ENCODE measurements at places on chromosomes 6 and 20. TPM values are rescaled to one million over a fixed set of nuclear protein-coding genes. Genes with fewer than 3 reads are reported as not detected.

DNA sequence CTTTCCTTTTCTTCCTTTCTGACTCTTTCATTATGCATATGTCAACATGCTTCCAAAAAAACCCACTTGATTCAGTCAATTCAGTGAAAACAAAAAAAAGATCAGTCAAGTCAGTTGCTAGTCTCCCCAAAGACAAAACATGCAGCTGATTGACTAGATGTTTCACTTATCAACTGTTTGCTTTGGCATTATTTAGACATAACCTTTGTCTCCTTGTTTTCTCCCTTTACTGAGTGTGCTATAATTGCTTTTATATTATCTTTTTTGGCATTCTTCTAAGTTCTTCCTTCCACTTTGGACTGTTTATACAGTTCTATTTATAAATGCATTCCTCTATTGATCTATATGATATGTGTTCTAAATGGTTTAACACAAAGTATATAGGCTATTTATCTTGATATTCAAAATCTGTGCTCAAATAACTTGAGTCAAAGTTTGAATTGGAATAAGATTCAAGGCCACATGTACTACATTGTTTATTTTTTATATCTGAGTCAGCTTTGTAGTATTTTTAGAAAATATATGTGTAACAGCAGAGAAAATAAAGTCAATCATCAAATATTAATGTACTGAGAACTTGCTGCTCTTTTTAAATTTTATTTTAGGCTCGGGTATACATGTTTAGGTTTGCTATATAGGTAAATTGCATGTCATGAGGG, 260.5 kb downstream of the CENPW start:
- no peaks in the 10 kb centered on the region for H3K4me1 ChIP-seq
- H3K27ac ChIP-seq, result no peak overlapping the region
- no peaks in the 10 kb centered on the region for H3K36me3 ChIP-seq
- H3K4me3 ChIP-seq, result no peak overlapping the region
- no peaks in the 10 kb centered on the region for H3K27me3 ChIP-seq

Gene NAA20
- 42.7 TPM for total RNA-seq

DNA sequence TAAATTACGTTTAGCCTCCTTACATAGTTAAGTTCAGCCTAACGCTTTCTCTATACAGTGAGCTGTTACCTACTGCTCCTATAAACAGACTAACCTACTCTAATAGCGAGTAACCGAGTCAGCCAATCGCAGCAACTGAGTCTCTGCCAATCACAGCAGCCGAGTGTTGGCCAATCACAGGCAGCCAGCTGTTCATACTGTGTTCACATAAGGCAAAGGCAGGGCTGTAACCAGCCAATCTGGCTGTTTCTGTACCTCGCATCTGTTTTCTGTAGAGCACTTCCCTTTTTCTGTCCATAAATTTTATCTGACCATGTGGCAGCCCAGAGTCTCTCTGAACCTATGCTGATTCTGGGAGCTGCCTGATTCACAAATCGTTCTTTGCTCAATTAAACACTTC, 263.9 kb upstream of the JARID2 start:
- peaks cover 7% of the 10 kb centered on the region for H3K27me3 ChIP-seq
- H3K4me3 ChIP-seq, result no peak overlapping the region
- H3K4me1 ChIP-seq, result no peaks in the 10 kb centered on the region
- no peaks in the 10 kb centered on the region for H3K36me3 ChIP-seq
- DNase-seq, result no peak

DNA sequence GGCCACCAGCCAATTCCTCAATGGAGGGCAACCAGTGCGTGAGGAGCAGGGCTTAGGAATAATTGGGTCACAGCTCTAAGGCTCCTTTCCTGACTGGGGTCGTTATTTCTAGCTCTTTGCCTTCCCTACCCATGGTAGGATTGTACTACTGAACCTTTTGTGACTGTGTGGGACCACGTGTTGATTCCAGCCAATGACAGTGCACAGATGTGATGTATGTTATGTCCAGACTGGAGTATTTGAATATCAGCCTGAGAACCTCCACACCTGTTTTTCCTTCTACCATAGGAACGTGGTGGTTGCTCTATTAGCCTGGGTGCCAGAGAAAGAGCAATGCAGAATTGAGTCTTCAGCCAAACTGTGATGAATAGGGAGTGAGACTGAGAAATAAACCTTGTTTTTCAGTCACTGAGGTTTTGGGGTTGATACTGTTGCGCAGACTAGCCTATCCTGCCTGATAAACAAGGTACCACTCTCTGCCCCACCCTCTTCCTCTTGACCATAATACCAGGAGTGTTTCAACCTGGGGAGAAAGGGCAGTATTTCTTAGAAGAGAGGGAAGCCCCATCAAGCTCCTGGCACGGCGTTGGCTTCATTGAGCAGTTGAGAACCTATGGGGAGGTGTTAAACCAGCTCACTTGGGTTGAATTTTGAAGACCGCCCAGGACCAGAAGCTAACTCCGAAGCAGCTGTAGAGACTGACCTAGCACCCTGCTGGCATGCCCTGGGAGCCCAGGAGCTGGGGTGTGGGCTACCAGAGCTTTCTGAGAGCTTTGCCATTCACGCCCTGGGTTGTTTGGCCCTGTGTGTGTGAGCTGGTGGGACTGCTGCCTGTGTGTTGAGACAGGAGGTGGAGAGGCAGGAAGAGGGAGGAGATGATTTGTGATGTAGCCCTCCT, 105.5 kb upstream of the BACH2 start:
- H3K27ac ChIP-seq, result peak overlapping the region; percentile 87
- H3K4me3 ChIP-seq, result peak overlapping the region; percentile 53
- DNase-seq, result peak; percentile 57
- peaks cover 3% of the 10 kb centered on the region for H3K36me3 ChIP-seq

Gene RIN2
- 0.25 TPM for total RNA-seq

- H3K27ac ChIP-seq, result no peak overlapping the region
- peaks cover 17% of the 10 kb centered on the region for H3K4me1 ChIP-seq
- DNase-seq, result no peak
- peaks cover 24% of the 10 kb centered on the region for H3K27me3 ChIP-seq
- no peaks in the 10 kb centered on the region for H3K36me3 ChIP-seq
Observed at GRCh38 chr20:19934792-19935491, 82.2 kb upstream of the NAA20 start.

Gene OR5V1
- not detected for total RNA-seq

Gene IRAK1BP1
- 3.1 TPM for total RNA-seq

DNA sequence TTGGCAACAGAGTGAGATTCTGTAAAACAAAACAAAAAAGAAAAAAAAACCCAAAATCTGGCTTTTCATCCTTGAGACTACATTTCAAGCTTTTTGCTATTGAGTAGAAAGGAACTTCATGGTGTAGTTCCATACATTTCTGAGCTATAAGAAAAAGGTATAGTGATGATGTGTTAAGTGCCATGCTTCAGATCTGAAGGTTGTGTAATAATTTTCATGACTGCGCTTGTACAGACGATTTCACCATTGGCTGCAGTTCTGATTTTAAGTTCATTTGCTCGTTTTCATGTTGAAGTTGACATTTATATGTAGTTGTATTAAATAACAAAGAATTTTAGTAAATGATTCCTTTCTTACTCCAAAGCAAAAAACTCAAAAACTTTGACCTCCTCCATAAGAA, 247.6 kb downstream of the ARID1B start:
- DNase-seq, result no peak
- no peak overlapping the region for H3K4me3 ChIP-seq
- no peaks in the 10 kb centered on the region for H3K27me3 ChIP-seq
- H3K36me3 ChIP-seq, result peaks cover 11% of the 10 kb centered on the region
- H3K27ac ChIP-seq, result no peak overlapping the region

- H3K4me3 ChIP-seq, result no peak overlapping the region
- no peaks in the 10 kb centered on the region for H3K36me3 ChIP-seq
- H3K27ac ChIP-seq, result no peak overlapping the region
- H3K4me1 ChIP-seq, result no peaks in the 10 kb centered on the region
- peaks cover 5% of the 10 kb centered on the region for H3K27me3 ChIP-seq
Observed at GRCh38 chr6:146866731-146867414, 268.1 kb downstream of the ADGB start.

Gene SCGN
- total RNA-seq, result not detected

DNA sequence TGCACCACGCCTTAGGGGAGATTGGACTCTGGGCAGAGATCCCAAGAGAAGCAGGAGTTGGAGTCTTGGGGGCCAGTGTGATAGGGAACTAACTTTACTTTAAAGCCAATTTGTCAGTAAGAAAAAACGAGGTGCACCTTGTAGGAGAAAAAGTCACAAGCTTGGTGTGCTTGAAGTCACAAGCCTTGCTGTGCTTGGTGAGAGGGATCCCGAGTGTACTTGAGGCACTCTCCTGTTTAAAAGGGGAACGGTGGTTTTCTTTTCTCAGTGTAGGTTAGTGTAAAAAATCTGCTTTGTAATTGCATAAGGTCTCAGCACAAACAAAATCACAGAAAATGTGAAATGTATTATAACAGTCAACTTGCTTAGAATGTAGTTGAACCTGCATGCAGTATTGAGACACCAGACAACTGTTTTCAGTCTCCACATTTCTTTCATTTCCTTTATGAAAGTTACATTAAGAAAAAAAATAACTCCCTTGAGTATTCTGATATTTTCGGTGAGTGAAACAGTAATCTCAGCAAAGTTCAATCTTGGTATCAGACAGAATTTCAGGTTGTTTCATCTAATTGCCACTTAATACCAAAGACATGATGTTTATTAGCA, 111.1 kb upstream of the DUSP22 start:
- peak overlapping the region; percentile 79 for H3K4me3 ChIP-seq
- H3K4me1 ChIP-seq, result peaks cover 19% of the 10 kb centered on the region
- H3K36me3 ChIP-seq, result peaks cover 3% of the 10 kb centered on the region
- peak overlapping the region; percentile 85 for H3K27ac ChIP-seq
- H3K27me3 ChIP-seq, result peaks cover 2% of the 10 kb centered on the region

Gene ISM1
- total RNA-seq, result 3.0 TPM

DNA sequence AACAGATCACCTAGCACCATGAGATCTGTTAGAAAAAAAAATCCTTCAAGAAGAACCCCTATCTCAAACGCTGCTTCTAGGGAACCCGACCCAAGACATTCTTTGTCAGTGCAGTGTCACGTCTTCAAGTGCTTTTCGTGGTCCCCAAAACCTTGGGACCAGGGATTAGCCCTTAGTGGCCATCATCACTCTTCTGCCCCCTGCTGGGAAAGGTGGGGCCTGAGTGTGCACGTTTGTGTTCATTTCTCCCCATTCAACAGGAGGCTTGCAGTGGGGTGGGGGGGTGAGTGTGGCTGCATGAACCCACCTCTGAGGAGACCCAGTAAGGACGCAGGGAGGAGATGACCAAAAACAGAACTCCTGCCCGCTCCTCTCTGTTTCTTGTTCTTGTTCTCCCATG, 218.2 kb upstream of the RNF24 start:
- no peak for DNase-seq
- no peak overlapping the region for H3K27ac ChIP-seq
- H3K4me1 ChIP-seq, result no peaks in the 10 kb centered on the region
- no peak overlapping the region for H3K4me3 ChIP-seq

Gene AGER
- total RNA-seq, result 47.4 TPM

Gene SLC22A16
- not detected for total RNA-seq

- peaks cover 5% of the 10 kb centered on the region for H3K27me3 ChIP-seq
- H3K4me3 ChIP-seq, result no peak overlapping the region
- no peak for DNase-seq
- H3K36me3 ChIP-seq, result no peaks in the 10 kb centered on the region
- H3K27ac ChIP-seq, result no peak overlapping the region
Observed at GRCh38 chr6:4664117-4664626, 112.0 kb upstream of the CDYL start.

DNA sequence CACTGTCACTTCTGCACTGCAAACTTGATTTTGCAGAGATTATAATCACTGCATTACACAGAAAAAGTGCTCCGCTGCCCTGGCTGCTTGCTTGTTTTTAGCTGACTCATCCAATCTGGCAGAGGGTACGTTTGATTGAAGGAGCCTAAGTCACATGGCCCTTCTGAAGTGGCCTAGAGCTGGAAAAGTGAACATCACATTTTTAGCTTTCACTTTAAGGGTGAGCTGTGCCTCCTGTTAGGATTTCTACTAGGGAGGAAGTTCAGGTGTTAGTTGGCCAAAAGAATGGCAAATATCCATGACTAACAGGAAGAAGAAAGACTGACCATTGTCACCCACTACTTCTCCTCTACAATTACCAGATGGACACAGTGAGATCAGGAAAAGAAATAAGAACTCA, 889.1 kb upstream of the MAP3K7 start:
- no peaks in the 10 kb centered on the region for H3K27me3 ChIP-seq
- H3K4me1 ChIP-seq, result no peaks in the 10 kb centered on the region

- DNase-seq, result no peak
- H3K27me3 ChIP-seq, result no peaks in the 10 kb centered on the region
- H3K36me3 ChIP-seq, result no peaks in the 10 kb centered on the region
Observed at GRCh38 chr6:23081701-23082100, 512.3 kb downstream of the HDGFL1 start.

DNA sequence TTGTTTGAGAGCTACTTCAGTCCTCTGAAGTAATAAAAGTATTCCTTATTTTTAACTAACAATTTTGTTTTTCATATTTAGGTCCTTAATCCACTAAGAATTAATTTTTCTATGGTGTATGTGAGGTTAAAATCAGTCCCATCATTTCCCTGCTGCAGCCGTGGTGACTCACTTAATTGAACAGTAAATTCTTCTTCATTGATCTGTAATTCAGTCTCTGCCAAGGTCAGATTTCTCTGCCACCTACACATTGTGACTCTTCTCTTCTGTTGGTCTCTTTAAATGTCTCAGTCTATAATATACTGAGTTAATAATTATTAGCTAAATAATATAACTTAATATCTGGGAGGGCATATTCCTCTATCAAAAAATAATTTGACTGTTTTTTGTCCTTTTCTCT, 262.3 kb downstream of the UTRN start:
- no peak for DNase-seq
- H3K4me3 ChIP-seq, result no peak overlapping the region
- H3K36me3 ChIP-seq, result peaks cover 56% of the 10 kb centered on the region
- H3K4me1 ChIP-seq, result peaks cover under 1% of the 10 kb centered on the region
- H3K27ac ChIP-seq, result no peak overlapping the region
- no peaks in the 10 kb centered on the region for H3K27me3 ChIP-seq

Gene SLC17A2
- not detected for total RNA-seq

GRCh38 chr6:156862711-156863110, 85.5 kb downstream of the ARID1B start:
- peaks cover 9% of the 10 kb centered on the region for H3K36me3 ChIP-seq
- no peaks in the 10 kb centered on the region for H3K27me3 ChIP-seq
- DNase-seq, result no peak
- H3K27ac ChIP-seq, result no peak overlapping the region
- peaks cover 37% of the 10 kb centered on the region for H3K4me1 ChIP-seq

- DNase-seq, result no peak
- H3K27ac ChIP-seq, result no peak overlapping the region
- peaks cover 7% of the 10 kb centered on the region for H3K4me1 ChIP-seq
- H3K4me3 ChIP-seq, result no peak overlapping the region
- no peaks in the 10 kb centered on the region for H3K27me3 ChIP-seq
Observed at GRCh38 chr6:156880913-156881312, 103.7 kb downstream of the ARID1B start.

- peak overlapping the region; percentile 66 for H3K4me3 ChIP-seq
- peaks cover 8% of the 10 kb centered on the region for H3K4me1 ChIP-seq
- no peaks in the 10 kb centered on the region for H3K36me3 ChIP-seq
- peaks cover 20% of the 10 kb centered on the region for H3K27me3 ChIP-seq
- DNase-seq, result no peak
Observed at GRCh38 chr20:62703853-62704228, 4.8 kb upstream of the NTSR1 start.

- H3K4me1 ChIP-seq, result no peaks in the 10 kb centered on the region
- H3K27me3 ChIP-seq, result no peaks in the 10 kb centered on the region
- H3K36me3 ChIP-seq, result no peaks in the 10 kb centered on the region
- H3K4me3 ChIP-seq, result no peak overlapping the region
- no peak overlapping the region for H3K27ac ChIP-seq
Observed at GRCh38 chr20:59567585-59568508, 36.5 kb upstream of the PHACTR3 start.

Gene SLPI
- not detected for total RNA-seq

- H3K4me3 ChIP-seq, result peak overlapping the region; percentile 39
- H3K27me3 ChIP-seq, result peaks cover 14% of the 10 kb centered on the region
- peaks cover 22% of the 10 kb centered on the region for H3K4me1 ChIP-seq
Observed at GRCh38 chr20:5056801-5057599, 55.7 kb upstream of the SLC23A2 start.
